ENCODE measurements at places on chromosomes 1 and 21.

DNA sequence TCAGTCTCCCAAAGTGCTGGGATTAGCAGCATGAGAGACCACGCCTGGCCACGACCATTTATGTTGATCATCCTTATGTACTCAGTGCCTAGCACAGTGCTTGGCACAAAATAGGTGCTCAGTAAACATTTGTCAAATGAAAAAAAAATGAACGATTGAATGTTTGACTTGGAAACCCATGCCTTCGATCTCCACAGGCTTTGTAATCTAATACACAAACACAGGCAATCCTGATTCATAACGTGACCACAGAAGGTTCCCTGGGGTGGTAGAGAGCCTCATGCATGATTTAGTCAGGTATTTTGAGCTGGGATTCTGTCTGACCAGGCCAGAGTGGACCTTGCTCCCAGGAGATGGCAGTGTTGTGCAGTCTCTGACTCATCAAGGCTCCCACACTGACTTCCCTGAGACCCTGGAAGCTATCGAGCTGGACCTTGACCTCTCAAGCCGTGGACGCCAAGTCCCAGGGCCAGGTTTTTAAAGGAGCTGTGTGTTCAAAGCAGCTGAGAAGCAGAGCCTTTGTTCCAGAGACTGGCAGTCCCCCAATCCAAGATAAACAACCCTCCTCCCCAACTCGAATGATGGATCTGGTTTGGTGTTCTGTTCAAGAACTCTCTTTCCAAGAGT, 81.1 kb downstream of the PGM1 start:
- peak; percentile 59 for DNase-seq

DNA sequence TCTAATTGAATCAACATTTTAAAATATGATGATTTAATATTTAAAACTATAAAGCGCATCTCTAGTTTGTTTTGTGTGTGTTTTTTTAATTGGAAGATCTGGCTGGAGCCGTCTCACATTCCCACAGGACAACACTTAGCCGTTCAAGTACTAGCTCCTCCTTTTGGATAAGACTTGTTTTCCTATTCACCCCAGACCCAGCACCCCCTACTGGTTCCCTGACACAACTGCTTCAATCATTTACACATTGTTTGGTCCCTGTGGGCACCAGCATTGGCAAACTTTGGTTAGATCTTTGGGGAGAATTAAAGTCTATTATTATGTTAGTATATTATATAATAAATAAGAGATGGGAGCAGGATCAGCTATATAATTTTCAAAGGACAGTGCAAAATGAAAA, 34.5 kb downstream of the TYW3 start:
- peak; percentile 17 for DNase-seq

GRCh38 chr1:153428073-153428638, 11.8 kb downstream of the S100A7A start:
- DNase-seq, result no peak

- DNase-seq, result no peak
These were observed 6.1 kb upstream of the AIRE start for GRCh38 chr21:44279354-44280260.

- DNase-seq, result no peak
These were observed 5.6 kb downstream of the ARID1A start for GRCh38 chr1:26701266-26701994.

GRCh38 chr1:54109129-54110090, 43.4 kb downstream of the CDCP2 start:
- no peak for DNase-seq

DNA sequence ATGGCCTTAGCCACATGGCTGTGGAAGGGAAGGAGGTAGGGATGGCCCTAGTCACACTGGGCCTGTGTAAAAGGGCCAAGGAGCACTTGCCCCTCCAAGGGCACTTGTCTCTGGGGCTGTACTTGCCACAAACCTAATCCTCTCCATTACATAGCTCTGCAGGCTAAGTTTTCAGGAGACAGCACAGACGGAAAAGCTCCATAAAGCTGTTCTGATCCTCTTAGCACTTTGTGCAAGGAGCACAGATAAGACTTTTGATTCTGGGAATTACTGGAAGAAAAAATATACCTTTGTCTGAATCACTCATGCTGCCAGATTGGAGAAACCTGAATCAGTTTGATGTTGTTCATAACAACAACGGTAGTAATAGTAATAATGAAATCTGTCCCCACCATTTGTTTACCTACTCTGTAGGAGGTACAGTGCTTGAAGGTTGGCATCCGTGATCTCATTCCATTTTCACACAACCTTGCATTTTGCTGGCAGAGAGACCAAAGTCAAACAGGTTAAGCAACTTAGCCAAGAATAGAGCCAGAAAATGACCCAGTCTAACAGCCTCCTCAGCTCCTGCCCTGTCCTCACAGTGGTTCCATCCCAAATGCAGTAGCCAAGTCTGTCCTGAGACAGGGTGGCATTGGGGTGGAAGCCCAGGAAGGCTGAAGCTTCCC, 207.1 kb downstream of the ROR1 start:
- DNase-seq, result no peak

DNA sequence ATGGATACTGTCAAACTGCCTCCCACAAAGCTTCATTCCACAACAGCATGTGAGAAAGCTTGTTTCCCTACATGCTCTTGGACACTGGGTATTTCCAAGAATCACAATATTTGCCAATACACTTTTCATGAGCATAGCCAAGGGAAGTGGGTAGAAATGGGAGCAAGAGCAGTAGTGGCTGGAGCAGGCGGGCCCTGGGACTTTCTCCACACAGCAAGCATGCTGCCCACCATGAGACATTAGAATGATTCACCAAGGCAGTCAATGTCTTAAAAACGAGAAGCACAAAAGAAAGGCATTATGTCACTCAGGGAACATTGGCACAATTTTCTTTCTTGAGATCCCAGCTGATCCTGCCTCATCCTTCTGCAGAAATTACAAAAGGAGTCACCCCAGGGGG, 371.6 kb upstream of the RUNX1 start:
- DNase-seq, result no peak

DNA sequence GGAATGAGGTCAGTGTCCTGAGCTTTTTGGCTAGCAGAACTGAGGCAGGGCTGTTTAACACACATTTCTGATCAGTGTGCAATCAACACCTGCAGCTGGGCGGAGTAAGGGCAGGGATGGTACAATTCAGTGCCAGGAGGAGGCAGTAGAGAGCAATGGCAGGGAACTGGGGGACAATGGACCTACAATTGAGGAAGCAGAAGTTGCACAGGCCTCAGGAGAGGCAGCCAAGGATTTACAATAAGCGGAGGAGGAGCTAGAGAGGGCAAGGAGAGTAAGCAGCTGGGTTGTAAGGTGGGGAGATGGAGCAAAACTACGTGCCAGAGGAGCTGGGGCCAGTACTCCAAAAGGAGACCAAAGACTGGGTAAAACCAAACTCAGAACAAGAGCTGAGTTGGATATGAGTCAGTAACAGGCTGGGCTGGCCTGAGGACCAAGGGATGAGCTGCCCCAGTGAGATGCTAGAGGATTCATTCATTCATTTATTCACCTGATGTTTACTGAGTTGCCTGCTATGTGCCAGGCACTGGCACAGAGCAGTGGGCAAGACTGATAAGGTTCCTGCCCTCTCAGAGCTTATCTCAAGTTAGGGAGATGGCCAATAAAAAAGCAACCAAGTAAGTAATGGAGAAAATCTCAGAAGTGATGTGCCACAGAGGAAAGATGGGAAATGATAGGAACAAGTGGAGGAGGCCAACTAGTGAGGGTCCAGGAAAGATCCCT, 10.4 kb upstream of the GALE start:
- no peak for DNase-seq

Measured in BE2C (cell line).